ENCODE measurements at places on chromosomes 7 and 10. TPM values are rescaled to one million over a fixed set of nuclear protein-coding genes. Genes with fewer than 3 reads are reported as not detected.

The GBX1 gene
- total RNA-seq, result not detected

The ELFN1 gene
- 0.59 TPM for total RNA-seq

The MRLN gene
- not detected for total RNA-seq

The CPA2 gene
- not detected for total RNA-seq

The CDC14C gene
- not detected for total RNA-seq

The GNGT1 gene
- total RNA-seq, result not detected

The ZNF92 gene
- 4.8 TPM for total RNA-seq

The DYNC1I1 gene
- 0.34 TPM for total RNA-seq

The PNLIPRP2 gene
- total RNA-seq, result not detected

The ACSM6 gene
- total RNA-seq, result not detected

The PUS7 gene
- 11.8 TPM for total RNA-seq

The POM121C gene
- 4.9 TPM for total RNA-seq

The C7orf57 gene
- not detected for total RNA-seq

The CTAGE8 gene
- not detected for total RNA-seq

The LIPK gene
- total RNA-seq, result not detected

The ADCY1 gene
- 0.15 TPM for total RNA-seq

The TRPV6 gene
- total RNA-seq, result not detected

The HSPA14 gene
- total RNA-seq, result 16.6 TPM

The HDAC9 gene
- total RNA-seq, result 1.3 TPM

The OLAH gene
- not detected for total RNA-seq

The AKR1C4 gene
- not detected for total RNA-seq

The DPYSL4 gene
- 5.9 TPM for total RNA-seq

The PRKCQ gene
- total RNA-seq, result 0.34 TPM

Data from bronchus fibroblast of lung (primary cell).